Neural crest cell (in vitro differentiated cells): ENCODE measurements at places on chromosomes 6 and 20. TPM values are rescaled to one million over a fixed set of nuclear protein-coding genes. Genes with fewer than 3 reads are reported as not detected.

Gene MAP1LC3A
- 17.5 and 17.8 TPM in 2 replicates for total RNA-seq

Gene RSPH4A
- total RNA-seq, result 2.2 and 2.4 TPM in 2 replicates

Gene MCM9
- 20.4 and 20.7 TPM in 2 replicates for total RNA-seq

Gene MARCKS
- total RNA-seq, result 376 and 380 TPM in 2 replicates

Gene SLC22A16
- not detected in 2 replicates for total RNA-seq

Gene TMC2
- total RNA-seq, result not detected in 2 replicates

Gene EEF1A2
- 4.5 and 4.6 TPM in 2 replicates for total RNA-seq

Gene JPH2
- 0.07 TPM in 1 of 2 replicates, not detected in the other for total RNA-seq

DNA sequence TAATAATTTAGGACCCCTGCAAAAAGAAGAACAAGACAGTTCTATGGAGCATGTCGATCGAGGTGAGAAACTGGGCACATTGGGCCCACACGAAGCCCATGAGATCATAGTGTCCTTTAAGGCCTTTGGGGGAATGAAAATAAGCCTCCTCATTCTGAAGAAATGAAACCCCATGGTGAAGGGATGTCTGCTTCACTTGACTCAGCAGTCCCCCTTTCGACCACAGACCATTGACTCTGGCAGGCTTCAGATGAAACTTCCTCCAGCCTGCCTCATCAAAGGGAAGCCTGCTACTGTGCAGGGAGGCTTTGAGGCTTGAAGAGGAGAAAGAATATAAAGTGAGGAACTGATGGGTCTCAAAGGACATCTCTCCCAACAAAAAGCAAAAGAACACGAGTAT is 144.2 kb upstream of the FBXL4 start:
- DNase-seq, result no peak
- H3K4me1 ChIP-seq, result peaks cover 17% of the 10 kb centered on the region
- peaks cover 4% of the 10 kb centered on the region for H3K27me3 ChIP-seq
- H3K27ac ChIP-seq, result no peak overlapping the region

DNA sequence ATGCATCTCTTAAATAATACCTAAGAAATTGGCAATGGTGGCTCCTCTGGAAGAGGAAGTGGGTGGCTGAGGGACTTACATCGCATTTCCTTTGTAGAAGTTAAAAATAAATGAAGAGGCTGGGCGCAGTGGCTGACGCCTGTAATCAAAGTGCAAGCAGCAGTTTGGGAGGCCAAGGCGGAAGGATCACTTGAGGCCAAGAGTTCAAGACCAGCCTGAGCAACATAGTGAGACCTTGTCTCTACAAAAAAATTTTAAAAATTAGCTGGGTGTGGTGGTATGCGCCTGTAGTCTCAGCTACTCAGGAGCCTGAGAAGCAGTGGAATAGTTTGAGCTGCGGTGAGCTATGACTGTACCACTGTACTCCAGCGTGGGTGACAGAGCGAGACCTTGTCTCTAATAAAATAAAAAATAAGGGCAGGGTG is 12.2 kb upstream of the NCOA3 start:
- H3K27me3 ChIP-seq, result no peaks in the 10 kb centered on the region
- H3K4me3 ChIP-seq, result no peak overlapping the region
- peaks cover 5% of the 10 kb centered on the region for H3K4me1 ChIP-seq
- no peak overlapping the region for H3K27ac ChIP-seq
- H3K36me3 ChIP-seq, result no peaks in the 10 kb centered on the region
- DNase-seq, result no peak

GRCh38 chr6:7260291-7261031 is 52.5 kb downstream of the SSR1 start:
- H3K27ac ChIP-seq, result peak overlapping the region; percentile 97
- H3K4me1 ChIP-seq, result peaks cover 21% of the 10 kb centered on the region
- H3K36me3 ChIP-seq, result no peaks in the 10 kb centered on the region
- no peaks in the 10 kb centered on the region for H3K27me3 ChIP-seq
- peak overlapping the region; percentile 93 for H3K4me3 ChIP-seq
- DNase-seq, result no peak

DNA sequence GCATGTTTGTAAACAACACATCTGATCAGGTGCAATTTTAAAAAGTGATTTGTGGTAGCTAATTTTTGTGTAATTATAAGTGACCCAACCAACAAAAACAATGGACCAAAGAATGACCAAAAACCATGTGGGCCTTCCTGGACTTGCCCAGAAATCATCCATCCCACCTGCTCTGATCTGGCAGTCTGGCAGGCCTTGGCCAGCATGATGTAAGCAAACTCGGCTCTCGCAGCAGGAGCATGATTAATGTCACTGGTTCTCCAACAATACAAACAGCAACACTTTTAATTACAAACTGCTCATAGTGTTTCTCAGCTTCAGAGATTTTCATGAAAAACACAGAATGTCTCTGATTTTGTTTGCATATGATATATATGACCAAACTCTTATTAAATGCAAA is 16.1 kb downstream of the TP53INP2 start:
- H3K27ac ChIP-seq, result no peak overlapping the region
- no peak overlapping the region for H3K4me3 ChIP-seq
- H3K27me3 ChIP-seq, result no peaks in the 10 kb centered on the region
- H3K4me1 ChIP-seq, result no peaks in the 10 kb centered on the region
- DNase-seq, result no peak

- H3K4me1 ChIP-seq, result peaks cover 23% of the 10 kb centered on the region
- H3K4me3 ChIP-seq, result no peak overlapping the region
- no peak overlapping the region for H3K27ac ChIP-seq
- no peaks in the 10 kb centered on the region for H3K36me3 ChIP-seq
- DNase-seq, result peak; percentile 13
- peaks cover 3% of the 10 kb centered on the region for H3K27me3 ChIP-seq
These were observed 96.3 kb downstream of the SPTLC3 start for GRCh38 chr20:13105039-13105438.

DNA sequence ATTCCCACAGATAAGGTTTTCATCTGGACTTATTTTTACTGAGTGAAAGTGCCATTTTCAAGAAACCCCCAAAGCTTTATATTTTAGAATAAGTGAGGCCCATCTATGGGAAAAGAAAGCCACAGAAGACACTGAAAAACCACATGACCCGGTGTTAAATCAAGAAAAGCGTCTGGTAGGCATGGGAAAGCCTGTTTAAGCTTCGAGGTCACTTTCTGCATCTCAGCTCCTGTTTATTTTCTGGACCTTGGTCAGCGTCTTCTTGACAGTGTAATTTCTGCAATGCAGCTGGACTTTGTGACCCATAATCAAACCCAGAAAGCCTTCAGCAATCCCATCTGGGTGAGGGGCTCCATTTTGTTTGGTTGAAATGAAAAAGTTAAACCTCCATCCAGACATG is 59.6 kb upstream of the NEDD9 start:
- H3K4me1 ChIP-seq, result no peaks in the 10 kb centered on the region
- no peak overlapping the region for H3K4me3 ChIP-seq
- DNase-seq, result no peak
- no peaks in the 10 kb centered on the region for H3K27me3 ChIP-seq

- H3K27ac ChIP-seq, result no peak overlapping the region
- no peak for DNase-seq
- no peak overlapping the region for H3K4me3 ChIP-seq
- no peaks in the 10 kb centered on the region for H3K4me1 ChIP-seq
- H3K27me3 ChIP-seq, result no peaks in the 10 kb centered on the region
These were observed 550.2 kb downstream of the ADGRB3 start for GRCh38 chr6:69185276-69185675.

DNA sequence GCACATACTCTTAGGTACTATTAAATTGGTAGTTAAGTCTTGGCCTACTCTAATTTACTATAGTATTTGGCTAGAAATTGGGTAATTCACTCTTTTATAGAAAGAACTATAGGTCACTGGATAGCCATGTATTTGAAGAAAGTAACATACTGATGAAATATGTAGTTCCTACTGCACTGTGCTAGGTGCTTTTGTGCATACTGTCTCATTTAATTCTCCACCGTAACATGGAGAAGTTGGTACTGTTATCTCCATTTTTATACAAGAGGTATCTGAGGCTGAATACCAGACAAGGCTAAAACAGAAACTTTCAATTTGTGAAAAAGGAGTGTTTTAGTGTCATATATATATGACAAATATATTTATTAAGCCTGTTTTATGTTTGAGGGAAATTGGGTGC is 29.8 kb downstream of the AFDN start:
- DNase-seq, result no peak
- H3K27me3 ChIP-seq, result no peaks in the 10 kb centered on the region
- peaks cover 58% of the 10 kb centered on the region for H3K4me1 ChIP-seq
- no peak overlapping the region for H3K4me3 ChIP-seq
- H3K27ac ChIP-seq, result no peak overlapping the region
- no peaks in the 10 kb centered on the region for H3K36me3 ChIP-seq

DNA sequence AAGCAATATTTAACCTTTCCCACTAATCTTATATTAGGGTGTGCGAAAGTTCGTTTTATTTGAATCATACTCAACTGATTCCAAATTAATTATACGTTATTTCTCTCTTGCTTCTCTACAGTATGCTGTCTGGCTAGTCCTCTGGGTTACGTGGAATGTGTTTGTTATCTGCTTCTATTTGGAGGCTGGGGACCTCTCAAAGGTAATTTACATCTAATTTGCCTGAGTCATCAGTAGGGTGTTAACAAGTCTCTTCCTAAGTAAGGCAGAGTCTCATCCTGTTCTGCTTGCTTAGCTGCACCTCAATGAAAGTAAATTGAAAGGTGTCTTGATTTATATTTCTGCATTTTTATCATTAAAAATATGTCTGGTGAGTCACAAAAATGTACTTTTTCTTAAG is 551.5 kb downstream of the NKAIN2 start:
- no peaks in the 10 kb centered on the region for H3K36me3 ChIP-seq
- H3K4me1 ChIP-seq, result no peaks in the 10 kb centered on the region
- no peaks in the 10 kb centered on the region for H3K27me3 ChIP-seq
- H3K27ac ChIP-seq, result no peak overlapping the region
- DNase-seq, result no peak

DNA sequence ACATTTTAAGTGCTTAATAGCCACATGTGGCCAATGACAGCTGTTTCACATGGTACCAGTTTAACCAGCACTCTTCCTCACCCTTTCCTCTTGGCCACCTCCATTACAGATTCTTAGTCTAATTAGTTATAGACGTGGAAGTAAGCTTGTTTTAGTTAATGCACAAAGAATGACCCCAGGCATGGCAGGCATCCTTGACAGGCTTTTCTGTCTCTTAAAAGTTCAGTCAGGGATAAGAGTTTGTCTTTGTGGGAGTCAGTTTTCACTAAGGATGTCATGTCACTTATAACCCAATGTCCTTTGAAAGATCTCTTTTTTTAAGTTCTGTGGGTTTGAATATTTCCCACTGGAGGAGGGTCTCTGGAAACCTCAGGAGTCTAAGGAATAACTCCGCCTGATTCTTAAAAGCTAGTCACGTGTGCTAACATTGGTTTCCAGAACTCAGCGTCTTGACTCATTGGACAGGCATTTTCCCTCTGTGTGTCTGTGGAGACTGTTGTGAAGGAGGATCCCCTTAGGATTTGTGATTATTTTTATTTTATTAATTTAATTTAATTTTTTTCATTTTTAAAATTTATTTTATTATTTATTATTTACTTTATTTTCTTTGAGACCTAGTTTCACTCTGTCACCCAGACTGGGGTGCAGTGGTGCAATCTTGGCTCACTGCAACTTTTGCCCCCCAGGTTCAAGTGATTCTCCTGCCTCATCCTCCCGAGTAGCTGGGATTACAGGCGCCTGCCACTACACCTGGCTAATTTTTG is 171.4 kb downstream of the ZFAND3 start:
- peaks cover 61% of the 10 kb centered on the region for H3K4me1 ChIP-seq
- H3K27ac ChIP-seq, result no peak overlapping the region
- H3K4me3 ChIP-seq, result no peak overlapping the region
- no peak for DNase-seq

- H3K36me3 ChIP-seq, result no peaks in the 10 kb centered on the region
- no peak overlapping the region for H3K4me3 ChIP-seq
- no peak for DNase-seq
These were observed 124.5 kb upstream of the PRND start for GRCh38 chr20:4597215-4597614.

- H3K4me3 ChIP-seq, result no peak overlapping the region
- no peak overlapping the region for H3K27ac ChIP-seq
- H3K27me3 ChIP-seq, result no peaks in the 10 kb centered on the region
- no peaks in the 10 kb centered on the region for H3K36me3 ChIP-seq
These were observed 20.1 kb downstream of the B4GALT5 start for GRCh38 chr20:49693435-49694171.
